ENCODE measurements at places on chromosomes 1 and 21.

DNA sequence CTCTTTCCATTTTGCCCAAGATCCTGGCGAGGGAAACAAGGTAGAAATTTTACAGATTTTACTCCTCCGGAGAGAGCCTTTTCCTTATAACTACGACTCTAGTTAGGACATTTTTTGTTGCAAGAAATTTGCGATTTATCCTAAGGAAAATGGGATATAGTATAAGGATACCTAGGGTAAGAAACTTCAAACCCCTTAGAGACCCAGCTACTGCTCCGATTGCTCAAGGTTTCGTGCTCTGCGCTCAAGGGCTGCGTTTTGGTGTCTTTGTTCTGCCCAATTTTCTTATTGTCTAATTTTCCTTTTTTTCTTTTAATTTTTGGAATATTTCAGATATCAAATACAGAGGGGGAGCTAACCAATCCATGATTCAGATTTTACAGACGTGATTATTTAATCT, 1.5 kb downstream of the TTC3 start:
- no peak for DNase-seq

DNA sequence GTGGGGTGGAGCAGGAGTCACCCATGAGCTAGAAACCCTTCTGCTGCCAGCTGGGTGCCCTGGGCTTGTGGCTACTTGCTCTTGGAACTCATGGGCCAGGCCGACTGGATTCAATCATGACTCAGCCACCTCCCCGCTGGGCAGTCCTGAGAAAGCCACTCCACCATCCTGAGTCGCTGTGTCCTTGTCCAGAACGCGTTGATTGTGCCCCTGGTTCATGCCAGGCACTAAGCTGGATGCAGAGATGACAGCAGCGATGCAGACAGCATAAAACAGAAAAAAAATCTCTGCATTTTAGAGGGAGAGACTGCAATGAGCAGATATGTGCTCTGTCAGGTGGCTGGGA, 10.6 kb downstream of the PADI1 start:
- no peak for DNase-seq

DNA sequence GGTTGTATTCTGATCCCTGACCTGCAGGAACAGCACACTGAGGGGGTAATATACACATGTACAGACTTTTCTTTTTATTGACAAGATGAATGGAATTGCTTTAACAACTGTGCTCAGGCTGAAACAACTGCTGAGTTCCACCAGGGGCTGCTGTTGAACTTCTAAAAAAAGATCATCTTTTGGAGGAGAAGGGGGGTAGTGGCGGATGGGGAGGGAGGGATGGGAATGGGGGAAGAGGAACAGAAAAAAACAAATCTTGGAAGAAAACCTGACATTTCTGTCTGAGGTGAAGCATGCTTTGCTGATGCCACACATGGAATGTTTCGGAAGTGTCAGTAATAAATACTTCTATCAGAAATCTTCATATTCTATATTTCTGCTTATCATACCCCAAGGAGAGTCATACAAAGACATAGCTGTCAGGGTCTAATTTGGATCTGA, 75.0 kb downstream of the RWDD3 start:
- no peak for DNase-seq

DNA sequence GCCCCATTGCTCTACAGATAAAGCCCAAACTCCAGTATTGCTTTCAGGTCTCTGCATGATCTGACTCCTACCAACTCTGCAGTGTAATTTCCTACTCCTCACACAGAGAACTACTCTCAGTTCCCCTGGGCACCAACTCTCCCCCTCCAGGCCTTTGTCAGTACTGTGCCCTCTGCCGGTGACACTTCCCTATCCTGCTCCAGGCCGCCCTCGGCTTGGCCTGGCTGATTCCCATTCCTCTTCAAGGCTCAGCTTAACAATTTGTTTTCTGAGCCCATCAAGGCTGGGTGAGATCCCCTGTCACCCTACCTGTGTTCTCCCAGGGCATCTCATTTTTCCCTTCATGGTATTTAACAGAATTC, 2.6 kb downstream of the SLAMF8 start:
- no peak for DNase-seq

DNA sequence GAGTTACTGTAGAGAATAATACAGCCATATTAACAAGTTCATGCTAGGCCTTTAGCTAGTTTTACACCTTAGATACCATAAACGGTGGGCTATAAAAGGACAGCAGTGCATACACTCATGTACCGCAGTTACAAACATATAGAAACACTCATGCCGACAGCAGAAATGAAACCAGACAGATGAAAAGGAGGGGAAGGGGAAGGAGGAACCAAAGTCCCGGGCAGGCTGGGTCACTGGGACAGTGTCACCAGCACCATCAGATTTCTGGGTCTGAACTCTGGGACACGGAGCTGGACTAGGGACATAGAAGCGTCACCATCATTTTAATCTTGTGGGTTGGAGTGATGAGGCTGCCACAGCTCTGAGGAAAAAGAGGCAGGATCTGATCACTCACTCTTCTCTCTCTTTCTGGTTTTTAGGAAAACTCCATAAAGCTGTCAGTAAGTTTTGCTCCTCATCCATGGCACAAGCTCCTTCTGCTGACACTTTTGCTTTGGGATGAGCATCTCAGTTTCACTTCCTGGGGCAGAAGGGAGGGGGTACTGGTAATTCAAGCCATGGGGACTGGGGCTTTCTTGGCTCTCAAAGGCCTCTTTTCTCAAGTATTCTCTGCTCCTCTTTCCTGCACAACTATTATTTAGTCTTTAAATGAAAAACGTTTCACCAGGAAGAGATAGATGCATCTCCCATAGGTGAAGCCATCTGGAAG, 7.8 kb upstream of the ZNF691 start:
- DNase-seq, result no peak

DNA sequence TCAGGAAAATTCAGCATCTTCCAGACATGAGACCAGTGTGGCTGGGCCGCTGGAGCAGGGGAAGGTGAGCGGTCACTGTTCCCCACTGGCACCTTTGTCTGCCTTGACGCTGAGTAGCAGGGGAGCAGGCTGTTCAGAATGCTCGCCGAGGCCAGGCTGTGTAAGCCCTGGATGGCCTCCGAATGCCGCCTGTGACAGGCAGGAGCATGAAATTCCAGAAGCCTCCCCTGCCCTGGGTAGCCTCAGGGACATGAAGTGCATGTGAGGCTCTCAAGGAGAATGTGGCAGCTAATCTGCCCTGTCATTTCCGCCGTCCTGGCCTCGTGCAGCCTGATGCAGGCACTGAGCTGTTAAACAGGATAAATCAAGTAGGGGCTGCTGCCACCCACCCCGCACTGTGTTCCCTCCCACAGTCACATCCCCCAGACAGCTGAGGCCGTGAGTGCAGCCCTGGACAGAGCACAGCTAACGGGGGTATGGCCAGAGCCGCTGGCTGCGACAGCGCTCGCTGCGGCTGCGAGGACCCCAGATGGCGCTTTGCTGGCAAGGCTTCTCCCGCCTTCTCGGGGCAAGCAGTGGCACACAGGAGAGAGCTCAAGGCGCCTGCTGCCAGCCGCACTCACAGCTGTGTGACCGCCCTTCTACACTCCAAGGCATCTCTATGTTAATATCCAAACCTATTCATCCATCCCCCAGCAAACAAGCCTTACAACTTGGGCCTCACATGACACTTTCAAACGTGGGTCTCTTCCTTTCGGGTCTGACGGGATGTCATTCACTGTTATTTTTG, 105.0 kb upstream of the COL6A1 start:
- no peak for DNase-seq

DNA sequence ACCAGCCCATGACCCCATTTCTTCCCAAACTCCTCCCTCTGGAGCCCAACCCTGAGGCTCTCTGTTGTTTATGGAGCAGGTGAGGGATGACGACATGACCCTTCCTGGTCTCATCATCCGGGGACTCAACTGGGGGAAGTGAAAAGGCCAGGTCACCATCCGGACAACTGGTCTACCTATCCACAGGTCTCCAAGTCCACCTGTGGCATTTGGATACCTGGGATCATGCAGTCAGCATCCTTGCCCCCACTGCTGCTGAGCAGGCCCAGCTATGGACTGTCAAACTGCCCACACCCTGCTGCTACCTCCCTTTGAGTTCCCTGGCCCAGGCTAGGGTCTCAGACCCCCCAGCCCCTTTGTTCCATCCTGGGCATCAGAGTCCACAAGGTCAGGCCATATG, 60.0 kb upstream of the LAPTM5 start:
- no peak for DNase-seq

DNA sequence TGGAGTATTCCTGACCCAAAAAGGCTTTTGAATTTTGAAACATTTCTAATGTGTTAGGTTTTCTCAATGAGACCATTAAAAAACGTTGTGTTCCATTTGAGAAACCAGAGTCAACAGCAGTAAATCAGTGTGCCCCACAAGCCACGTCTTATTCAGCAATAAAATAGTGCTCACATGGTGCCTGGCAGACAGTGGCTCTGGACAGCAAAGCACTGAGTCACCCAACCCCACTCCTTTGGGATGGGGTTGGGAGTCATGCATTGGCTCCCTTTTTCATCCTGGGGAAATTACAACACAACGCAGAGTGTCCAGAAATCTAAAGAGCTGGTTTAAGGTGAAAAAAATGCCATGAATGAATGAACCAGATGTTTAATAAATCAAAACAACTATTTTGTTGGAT, 46.5 kb downstream of the KCNJ15 start:
- no peak for DNase-seq

DNA sequence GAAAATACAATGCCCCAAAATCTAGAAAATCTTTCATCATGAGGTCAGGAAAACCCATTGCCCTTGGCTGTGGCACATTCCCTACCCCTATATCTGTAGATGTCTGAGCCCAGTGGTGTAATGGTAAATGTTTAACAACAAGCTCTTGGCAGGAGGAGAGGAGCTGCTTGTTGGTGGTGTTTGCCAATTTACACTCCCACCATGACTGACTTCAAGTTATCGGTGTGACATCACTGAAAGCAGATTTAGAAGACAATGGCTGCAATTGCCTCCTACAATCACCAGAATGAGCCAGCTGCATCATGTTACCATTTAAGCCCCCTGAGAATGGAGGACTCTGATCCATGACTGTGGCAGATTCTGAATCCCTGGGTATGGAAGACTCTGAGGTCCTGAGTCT, 70.9 kb downstream of the SDC3 start:
- DNase-seq, result no peak

DNA sequence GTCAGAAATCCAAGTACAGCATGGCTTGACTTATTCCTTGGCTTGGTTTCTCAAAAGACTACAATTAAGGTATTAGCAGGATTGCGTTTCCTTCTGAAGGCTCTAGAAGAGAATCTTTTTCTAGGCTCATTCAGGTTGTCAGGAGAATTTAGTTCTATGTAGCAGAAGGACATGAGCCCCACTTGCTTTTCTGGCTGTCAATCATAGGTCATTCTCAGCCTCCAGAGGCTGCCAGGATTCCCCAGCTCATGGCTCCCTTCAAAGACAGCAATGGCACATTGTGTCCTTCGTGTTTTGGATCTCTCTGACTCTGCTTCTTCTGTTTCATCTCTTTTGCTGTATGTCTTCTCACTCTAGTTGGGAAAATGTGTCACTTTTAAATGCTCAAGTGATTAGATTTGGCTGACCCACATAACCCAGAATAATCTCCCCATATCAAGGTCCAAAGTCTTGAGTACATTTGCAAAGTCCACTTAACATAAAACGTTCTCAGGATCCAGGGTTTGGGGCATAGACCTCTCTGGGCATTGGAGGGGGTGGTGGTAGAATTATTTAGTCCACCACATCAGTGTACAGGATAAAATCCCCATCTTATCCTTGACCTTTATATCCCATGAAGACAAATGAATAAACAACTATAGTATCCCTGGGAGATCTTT, 126.7 kb upstream of the BCL9 start:
- no peak for DNase-seq

GRCh38 chr21:44375281-44375651, 21.8 kb downstream of the TRPM2 start:
- DNase-seq, result no peak

DNA sequence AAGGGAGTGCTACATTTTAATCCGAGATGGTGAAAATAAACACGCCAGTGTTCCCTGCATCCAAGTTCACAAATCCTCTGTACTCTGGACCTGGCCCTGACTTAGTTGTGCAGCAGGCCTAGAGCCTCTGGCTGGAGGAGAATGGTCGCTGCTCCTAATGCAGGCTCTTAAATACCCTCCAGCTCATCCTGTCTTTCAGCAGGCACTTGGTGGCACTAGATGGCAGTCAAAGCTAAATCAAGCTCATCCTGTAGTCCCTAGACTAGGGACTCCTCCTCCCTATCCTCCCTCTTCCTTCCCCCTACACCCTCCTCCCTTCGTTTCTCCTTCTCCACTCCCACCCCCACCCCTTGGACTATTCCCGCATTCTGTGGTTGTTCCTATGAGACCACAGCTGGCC, 41.6 kb upstream of the MTR start:
- no peak for DNase-seq

DNA sequence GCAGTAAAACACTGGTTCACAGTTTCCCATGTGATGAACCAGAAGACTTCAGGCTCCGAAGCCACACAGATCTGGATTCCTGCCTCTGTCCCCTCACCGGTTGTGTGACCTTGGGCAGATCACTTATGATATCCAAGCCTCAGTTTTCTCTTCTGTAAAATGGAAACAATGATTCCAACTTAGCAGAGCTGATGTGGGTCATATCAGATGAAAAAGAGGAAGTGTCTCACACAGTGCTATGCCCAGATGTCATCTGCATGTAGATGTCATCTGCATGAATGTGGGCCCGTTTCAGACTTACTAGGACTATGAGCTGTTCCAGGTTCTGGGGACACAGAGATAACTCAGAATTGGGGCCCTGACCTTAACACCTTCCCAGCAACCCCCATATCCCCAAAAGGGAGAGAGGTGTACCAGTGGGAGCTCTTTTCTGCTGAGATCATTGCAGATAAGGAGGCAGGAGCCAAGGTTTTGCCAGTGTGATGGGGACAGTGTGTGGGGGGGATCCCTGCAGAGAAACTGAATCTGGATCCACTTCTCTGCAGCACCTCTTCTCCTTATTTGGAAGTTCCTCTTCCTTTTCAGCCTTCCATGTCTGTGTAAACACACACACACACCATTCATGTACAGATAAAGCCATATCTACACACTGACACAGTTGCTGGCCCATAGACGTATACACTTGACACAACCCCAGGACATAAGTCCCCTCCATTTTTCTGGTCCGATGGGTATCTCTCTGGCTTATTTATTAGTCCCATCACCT, 5.0 kb upstream of the ADGRB2 start:
- DNase-seq, result no peak
